ENCODE measurements at places on chromosomes 16 and 17. TPM values are rescaled to one million over a fixed set of nuclear protein-coding genes. Genes with fewer than 3 reads are reported as not detected.
A peak's percentile ranks its signal among the peaks of the same experiment; 100 is the strongest.

Gene CTRB1
- total RNA-seq, result not detected

Gene RAD51D
- 29.2 TPM for total RNA-seq

Gene TRIM72
- total RNA-seq, result not detected

Gene EIF3C
- 355 TPM for total RNA-seq

Gene SLC4A1
- total RNA-seq, result not detected

Gene SPATA22
- not detected for total RNA-seq

Gene TBC1D16
- total RNA-seq, result 1.8 TPM

Gene TNK1
- 15.9 TPM for total RNA-seq

Gene STAT5A
- 133 TPM for total RNA-seq

Gene MT1G
- total RNA-seq, result not detected

Gene ADGRG1
- total RNA-seq, result 0.33 TPM

Gene SLC38A8
- not detected for total RNA-seq

Gene PRDM7
- not detected for total RNA-seq

Gene EVI2A
- 139 TPM for total RNA-seq

DNA sequence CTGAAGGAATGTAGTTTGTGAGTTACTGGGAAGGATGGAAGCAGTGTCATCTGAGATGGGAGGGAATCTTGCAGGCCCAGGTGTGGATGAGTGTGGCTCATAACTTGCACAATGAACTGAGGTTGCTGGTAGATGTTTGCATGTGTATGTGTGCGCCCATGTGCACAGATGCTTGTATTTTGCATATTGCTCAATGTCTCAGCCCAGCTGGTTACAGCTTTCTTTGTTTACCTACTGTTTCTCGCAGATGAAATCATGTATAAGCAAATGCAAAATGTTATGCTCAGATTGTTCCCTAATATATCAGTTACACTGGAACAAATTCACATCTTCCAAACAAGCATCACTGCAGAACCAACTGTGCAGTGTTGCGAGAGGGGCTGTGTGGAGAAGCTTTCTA is 452.2 kb upstream of the EEF2KMT start:
- H3K4me1 ChIP-seq, result no peaks in the 10 kb centered on the region
- H3K4me3 ChIP-seq, result no peak overlapping the region
- H3K27me3 ChIP-seq, result no peaks in the 10 kb centered on the region
- no peak for DNase-seq
- H3K36me3 ChIP-seq, result no peaks in the 10 kb centered on the region

GRCh38 chr17:47363171-47363570 is 39.4 kb downstream of the EFCAB13 start:
- no peak overlapping the region for H3K27ac ChIP-seq
- H3K27me3 ChIP-seq, result no peaks in the 10 kb centered on the region
- H3K4me1 ChIP-seq, result no peaks in the 10 kb centered on the region
- H3K4me3 ChIP-seq, result no peak overlapping the region

DNA sequence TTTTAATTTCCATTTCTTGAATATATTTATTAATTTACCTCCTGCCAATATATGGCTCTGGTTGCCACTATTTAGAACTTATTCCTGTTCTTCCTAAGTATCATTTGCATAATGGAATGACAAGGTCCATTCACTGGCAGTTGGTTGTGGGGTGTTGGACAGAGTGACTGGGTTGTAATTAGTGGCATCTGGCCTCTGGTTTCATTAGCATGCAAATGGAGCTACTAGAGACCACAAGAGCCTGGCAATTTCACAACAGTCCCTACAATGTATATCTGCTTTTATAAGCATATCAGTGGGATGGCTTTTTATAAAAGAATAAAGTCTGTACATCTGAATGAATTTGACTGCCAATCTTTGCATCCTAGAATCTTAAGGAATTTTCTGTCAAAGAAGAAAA is 1030.9 kb upstream of the CDH8 start:
- DNase-seq, result no peak
- H3K4me3 ChIP-seq, result no peak overlapping the region
- H3K4me1 ChIP-seq, result no peaks in the 10 kb centered on the region
- H3K27me3 ChIP-seq, result no peaks in the 10 kb centered on the region
- H3K27ac ChIP-seq, result no peak overlapping the region

DNA sequence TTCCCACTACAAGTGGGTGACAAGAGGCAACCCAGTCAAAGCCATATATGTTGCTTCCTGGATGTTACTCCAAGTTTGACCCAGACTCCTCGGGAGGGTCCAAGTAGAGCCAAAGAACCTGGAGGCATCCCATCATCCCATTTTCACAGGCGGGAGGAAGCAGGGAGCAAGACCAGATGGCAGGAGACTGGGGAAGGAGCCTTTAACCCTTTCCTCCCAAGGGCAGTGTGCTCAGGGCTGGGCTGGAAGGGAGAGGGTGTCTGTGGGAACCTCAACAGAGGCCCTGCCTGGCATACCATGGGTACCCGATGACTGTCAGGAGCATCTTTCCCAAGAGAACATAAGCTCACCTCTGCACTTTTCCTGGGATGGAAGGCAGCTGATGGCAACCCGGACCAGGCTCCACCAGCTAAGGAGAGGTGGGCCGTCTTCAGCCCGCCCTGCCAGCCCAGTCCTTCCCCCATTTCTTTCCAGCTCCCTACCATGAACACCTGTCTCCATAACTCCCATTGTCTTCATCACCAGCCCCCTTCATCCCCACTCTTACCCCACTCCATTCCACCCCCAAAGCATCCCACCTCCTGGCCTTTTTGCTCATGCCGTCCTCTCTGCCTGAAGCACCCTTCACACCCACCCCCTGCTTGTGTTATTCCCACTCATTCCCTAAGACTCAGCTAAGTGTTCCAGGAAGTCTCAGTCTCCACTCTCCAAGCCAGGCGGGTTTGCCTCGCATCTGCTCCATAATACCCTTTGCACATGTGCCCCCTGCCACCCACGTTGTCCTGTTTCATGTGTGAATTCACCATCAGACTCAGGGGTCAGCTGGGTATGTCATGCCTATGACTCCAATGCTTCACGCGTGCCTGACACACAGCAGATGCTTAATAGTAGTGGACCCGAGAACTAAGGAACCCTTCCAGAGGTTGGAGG is 5.9 kb upstream of the SLC16A5 start:
- no peak for DNase-seq
- peaks cover 33% of the 10 kb centered on the region for H3K4me1 ChIP-seq
- no peak overlapping the region for H3K4me3 ChIP-seq
- H3K36me3 ChIP-seq, result no peaks in the 10 kb centered on the region

- no peaks in the 10 kb centered on the region for H3K4me1 ChIP-seq
- H3K36me3 ChIP-seq, result no peaks in the 10 kb centered on the region
- H3K27ac ChIP-seq, result no peak overlapping the region
Observed at GRCh38 chr17:82015311-82015971, 7.2 kb downstream of the CENPX start.

DNA sequence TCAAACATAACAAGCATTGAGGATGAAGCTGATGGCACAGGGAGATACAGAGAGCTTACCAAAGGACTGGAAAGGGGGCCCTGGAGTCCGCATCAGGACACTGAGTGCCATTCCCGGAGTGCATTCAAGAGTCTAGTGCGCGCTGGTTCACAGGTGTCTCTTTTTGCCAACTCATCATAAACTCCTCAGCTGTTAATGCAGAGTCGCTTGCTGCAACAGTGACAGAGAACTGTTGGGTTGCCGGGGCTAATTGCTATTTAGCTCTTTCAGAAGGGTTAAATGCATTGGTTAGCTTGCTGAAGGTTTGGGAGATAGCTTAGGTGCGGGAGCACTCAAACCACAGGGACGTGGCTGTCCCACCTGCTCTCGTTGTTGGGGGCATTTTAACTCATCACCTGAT is 1091.6 kb upstream of the EEF2KMT start:
- no peak overlapping the region for H3K27ac ChIP-seq
- no peaks in the 10 kb centered on the region for H3K27me3 ChIP-seq
- DNase-seq, result no peak
- H3K4me1 ChIP-seq, result no peaks in the 10 kb centered on the region
- H3K4me3 ChIP-seq, result no peak overlapping the region
- no peaks in the 10 kb centered on the region for H3K36me3 ChIP-seq

GRCh38 chr17:20975566-20975965 is 67.2 kb downstream of the USP22 start:
- peaks cover 5% of the 10 kb centered on the region for H3K27me3 ChIP-seq
- no peak overlapping the region for H3K27ac ChIP-seq
- no peaks in the 10 kb centered on the region for H3K36me3 ChIP-seq
- H3K4me1 ChIP-seq, result no peaks in the 10 kb centered on the region
- no peak overlapping the region for H3K4me3 ChIP-seq

GRCh38 chr17:44111777-44112176 is 11.7 kb downstream of the HDAC5 start:
- peaks cover 31% of the 10 kb centered on the region for H3K4me1 ChIP-seq
- no peaks in the 10 kb centered on the region for H3K27me3 ChIP-seq

GRCh38 chr16:11762431-11762830 is 19.8 kb upstream of the TXNDC11 start:
- H3K27ac ChIP-seq, result no peak overlapping the region
- no peak overlapping the region for H3K4me3 ChIP-seq
- peaks cover 71% of the 10 kb centered on the region for H3K36me3 ChIP-seq

GRCh38 chr16:88792668-88793250 is 7.7 kb upstream of the PIEZO1 start:
- H3K27ac ChIP-seq, result peak overlapping the region; percentile 10
- H3K27me3 ChIP-seq, result no peaks in the 10 kb centered on the region
- H3K36me3 ChIP-seq, result no peaks in the 10 kb centered on the region
- DNase-seq, result no peak
- no peak overlapping the region for H3K4me3 ChIP-seq
- peaks cover 68% of the 10 kb centered on the region for H3K4me1 ChIP-seq

DNA sequence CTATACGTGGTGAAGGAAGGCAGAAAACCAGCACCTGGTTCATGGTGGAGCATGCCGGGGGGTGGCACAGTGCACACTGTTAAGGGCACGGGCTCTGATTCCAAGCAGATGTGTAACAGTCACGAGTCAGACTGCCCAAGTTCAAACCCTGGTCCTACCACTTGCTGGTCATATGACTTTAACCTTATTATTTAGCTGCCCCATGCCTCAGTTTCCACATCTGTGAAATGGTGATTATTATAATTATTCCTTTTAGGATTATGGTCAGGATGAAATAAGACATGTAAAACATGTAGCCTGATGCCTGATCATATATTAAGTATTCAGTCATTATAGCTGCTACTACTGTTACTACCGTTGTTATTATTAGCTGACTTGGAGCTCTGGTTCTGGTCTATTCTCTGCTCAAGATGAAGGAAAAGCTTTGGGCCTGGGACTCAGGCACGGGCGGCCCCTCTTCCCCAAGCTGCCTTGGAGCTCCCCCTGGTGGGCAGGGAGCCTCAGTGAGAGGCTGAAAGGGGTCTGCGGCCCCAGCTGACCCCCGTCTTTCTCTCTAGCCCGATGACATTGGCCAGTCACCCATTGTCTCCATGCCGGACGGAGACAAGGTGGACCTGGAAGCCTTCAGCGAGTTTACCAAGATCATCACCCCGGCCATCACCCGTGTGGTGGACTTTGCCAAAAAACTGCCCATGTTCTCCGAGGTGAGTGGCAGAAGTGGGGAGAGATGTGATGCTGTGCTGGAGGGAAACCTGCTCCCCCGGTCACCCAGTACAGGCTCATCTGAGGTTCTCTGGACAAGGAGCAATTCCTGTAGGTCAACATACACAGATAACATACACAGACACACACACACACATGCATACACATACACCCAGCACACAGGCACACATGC is 14.0 kb downstream of the NR1D1 start:
- no peaks in the 10 kb centered on the region for H3K27me3 ChIP-seq
- peaks cover 44% of the 10 kb centered on the region for H3K36me3 ChIP-seq
- no peak for DNase-seq
- H3K27ac ChIP-seq, result no peak overlapping the region
- no peak overlapping the region for H3K4me3 ChIP-seq

DNA sequence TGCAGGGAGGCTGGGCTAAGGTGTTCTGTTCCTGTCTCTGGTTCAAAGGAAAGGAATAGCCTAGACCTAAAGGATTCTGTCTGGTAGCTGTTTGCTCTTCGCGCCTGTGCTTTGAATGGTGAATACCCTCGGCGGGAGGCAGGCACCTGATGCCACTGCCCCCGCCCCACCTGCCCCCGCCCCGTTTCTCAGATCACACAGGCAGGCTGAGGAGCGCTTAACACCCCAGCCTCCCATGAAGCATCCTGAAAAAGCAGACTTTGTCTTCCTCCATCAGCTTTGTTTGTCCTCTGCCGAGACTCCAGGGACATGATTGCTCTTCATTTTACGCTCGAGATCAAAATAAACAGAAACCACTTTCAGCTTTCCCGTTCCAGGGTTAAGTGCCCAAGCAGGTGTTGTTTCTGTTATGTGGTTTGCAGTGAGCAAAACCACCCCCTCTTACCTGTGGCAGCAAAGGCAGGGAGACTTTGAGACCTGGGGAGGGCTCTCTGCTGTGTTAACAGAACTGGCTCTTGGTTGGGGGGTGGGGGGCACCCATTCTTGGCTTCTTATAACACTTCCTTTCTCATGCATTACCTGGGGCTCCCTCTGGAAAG is 452.1 kb downstream of the WWOX start:
- H3K27me3 ChIP-seq, result no peaks in the 10 kb centered on the region
- no peak for DNase-seq
- no peaks in the 10 kb centered on the region for H3K36me3 ChIP-seq
- H3K4me1 ChIP-seq, result no peaks in the 10 kb centered on the region

GRCh38 chr16:6081320-6081976 is 983.9 kb upstream of the EEF2KMT start:
- no peaks in the 10 kb centered on the region for H3K27me3 ChIP-seq
- H3K4me1 ChIP-seq, result no peaks in the 10 kb centered on the region
- H3K27ac ChIP-seq, result no peak overlapping the region
- no peak for DNase-seq
- no peaks in the 10 kb centered on the region for H3K36me3 ChIP-seq
- no peak overlapping the region for H3K4me3 ChIP-seq

GRCh38 chr16:79012671-79013434 is 587.7 kb downstream of the MAF start:
- H3K4me3 ChIP-seq, result no peak overlapping the region
- H3K27ac ChIP-seq, result no peak overlapping the region
- no peaks in the 10 kb centered on the region for H3K27me3 ChIP-seq
- H3K36me3 ChIP-seq, result no peaks in the 10 kb centered on the region

GRCh38 chr17:39548494-39549225 is 59.1 kb downstream of the NEUROD2 start:
- H3K4me3 ChIP-seq, result no peak overlapping the region
- no peak overlapping the region for H3K27ac ChIP-seq
- no peak for DNase-seq
- H3K27me3 ChIP-seq, result no peaks in the 10 kb centered on the region
- H3K36me3 ChIP-seq, result peaks cover 29% of the 10 kb centered on the region

DNA sequence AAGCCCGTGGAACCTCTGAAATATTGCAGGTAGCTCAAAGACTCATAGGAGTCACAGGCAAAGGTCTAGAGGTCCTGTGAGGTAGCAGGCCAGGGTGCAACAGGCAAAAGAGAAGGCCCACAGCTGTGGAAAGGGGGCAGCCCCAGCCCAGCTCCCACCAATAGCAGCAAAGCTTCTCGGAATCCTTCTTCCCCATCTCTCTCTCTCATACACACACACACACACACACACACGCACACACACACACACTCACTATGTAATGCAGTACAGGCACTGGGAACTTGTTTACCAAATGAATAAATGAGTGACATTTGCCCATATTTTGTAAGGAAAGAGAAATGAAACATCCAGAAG is 16.8 kb upstream of the SUPT4H1 start:
- no peaks in the 10 kb centered on the region for H3K27me3 ChIP-seq
- H3K36me3 ChIP-seq, result no peaks in the 10 kb centered on the region
- no peak overlapping the region for H3K27ac ChIP-seq
- no peaks in the 10 kb centered on the region for H3K4me1 ChIP-seq

GRCh38 chr17:11251561-11252107 is 10.6 kb downstream of the SHISA6 start:
- H3K27ac ChIP-seq, result no peak overlapping the region
- no peaks in the 10 kb centered on the region for H3K27me3 ChIP-seq
- H3K4me3 ChIP-seq, result no peak overlapping the region
- H3K4me1 ChIP-seq, result no peaks in the 10 kb centered on the region
- no peaks in the 10 kb centered on the region for H3K36me3 ChIP-seq

Measured in CD4-positive, alpha-beta memory T cell (primary cell).